NCI-H187 (cell line): ENCODE measurements at places on chromosomes 4 and X.

DNA sequence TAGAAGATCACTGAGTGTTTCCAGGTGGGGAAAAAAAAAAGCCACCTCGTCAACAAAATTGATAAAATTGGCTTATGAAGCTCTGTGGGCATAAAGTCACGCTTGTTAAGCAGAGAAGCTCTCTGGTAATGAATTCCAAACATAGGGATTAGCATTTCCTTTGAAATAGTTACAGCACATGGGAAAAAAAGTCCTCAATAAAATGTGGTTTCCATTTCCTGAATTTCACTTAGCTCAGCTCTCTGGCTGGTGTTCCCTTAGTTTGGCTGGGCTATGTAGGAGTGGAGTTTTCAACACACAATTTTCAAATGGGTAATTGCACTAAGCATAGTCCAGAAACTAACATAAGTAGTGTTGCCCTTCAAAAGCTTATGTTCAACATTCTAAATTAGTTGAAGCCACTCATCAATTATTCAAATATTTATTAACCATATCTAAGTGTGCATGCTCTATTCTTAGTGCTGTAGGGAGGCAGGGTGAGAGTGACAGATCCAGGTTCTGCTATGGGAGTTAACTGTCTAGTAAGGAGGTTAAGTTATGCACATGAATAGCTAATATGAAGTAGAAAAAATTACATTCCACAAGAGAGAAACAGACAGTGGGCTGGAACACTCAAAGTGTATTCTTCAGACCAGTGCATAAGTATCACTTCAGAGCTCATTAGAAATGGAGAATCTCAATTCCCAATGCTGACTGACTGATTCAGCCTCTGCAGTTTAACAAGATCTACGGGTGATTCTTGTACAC is 445.7 kb downstream of the SMARCA1 start:
- DNase-seq = no peak

- no peak for DNase-seq
These were observed 56.4 kb downstream of the EGF start for GRCh38 chr4:109969087-109969486.

DNA sequence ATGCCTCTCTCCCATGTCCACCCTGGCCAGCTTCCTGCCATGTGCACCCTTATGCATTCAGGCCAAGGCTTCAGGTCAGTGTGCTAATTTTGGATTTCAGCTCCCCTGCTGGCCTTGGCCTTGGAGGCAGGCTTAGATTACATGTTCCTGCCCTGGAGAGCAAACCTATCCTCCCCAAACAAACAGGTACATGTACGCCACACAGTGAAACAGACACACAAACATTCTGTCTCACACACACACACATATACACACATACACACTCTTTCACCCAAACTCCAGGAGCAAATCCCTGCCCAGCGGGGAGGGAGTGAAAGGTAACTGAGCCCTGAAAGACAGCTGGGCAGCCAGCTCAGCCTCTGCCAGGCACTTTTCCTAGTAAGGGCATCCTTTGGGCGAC is 62.7 kb upstream of the ARHGAP36 start:
- no peak for DNase-seq

DNA sequence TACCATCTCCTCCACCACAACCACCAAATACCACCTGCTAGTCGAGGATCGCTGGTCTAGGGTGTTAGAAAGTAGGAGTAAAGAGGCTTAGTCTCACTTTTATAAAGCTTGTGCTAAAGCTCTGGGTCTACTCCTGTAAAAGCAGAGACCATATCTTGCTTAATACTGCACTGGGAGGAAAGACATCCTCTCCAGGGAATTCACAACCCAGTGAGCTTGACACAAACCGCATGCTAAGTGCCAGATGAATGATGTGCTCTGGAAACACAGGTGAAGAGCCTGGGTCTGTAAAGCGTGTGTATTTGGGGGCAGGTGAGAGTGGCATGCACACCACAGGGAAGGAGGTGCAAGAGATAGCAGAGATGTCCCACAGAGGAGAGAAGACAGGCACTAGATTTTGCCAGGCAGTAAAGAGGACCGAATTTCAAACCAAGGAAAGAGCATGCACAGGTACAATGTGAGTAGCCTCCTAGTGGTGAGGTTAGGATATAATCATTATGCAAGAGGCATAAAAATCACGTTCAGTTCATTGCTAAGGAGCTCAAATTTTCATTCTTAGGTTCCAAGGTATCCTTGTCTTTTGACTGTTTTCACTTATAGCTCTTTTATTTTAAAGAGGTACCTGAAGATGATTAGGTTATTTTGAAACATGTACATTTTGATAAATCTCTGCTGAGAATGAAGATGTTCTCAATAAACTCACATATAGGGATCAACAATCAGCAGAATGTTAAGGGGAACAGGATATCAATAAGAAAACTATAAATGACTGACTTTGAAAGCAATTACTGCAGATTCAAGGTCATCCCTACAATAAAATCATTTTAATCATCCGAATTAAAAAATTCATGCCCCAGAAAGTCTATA is 20.7 kb downstream of the TAPT1 start:
- peak; percentile 93 for DNase-seq

- DNase-seq = no peak
These were observed 133.2 kb downstream of the ENOX2 start for GRCh38 chrX:130769835-130770234.

- no peak for DNase-seq
These were observed 12.9 kb upstream of the SMPX start for GRCh38 chrX:21770631-21771321.

GRCh38 chr4:87953826-87954225 is 21.7 kb upstream of the SPP1 start:
- no peak for DNase-seq
